Suppressor macrophage (primary cell): ENCODE measurements at places on chromosomes 4 and X.
A peak's percentile ranks its signal among the peaks of the same experiment; 100 is the strongest.

DNA sequence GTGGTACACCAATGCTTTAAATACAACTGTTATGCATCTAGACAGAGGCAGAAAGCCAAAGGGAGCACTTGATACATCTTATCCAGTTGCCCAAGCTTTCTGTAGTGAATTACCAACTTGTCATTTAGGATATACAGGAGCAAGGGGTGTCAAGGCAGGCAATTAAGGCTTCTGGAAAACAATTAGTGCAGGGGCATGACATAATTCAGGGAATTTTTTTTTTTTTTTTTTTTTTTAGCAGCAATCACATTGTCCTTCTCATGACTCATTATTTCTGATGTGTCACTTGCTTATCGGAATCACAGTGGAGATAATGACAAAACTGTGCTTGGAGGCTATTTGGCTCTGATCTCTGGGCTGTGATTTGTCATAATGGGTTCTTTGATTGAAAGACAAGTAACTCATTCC is 259.5 kb downstream of the ARHGAP24 start:
- peak; percentile 43 for DNase-seq

GRCh38 chr4:105483840-105484239 is 10.0 kb upstream of the PPA2 start:
- peak; percentile 20 for DNase-seq

GRCh38 chrX:14581081-14581480 is 51.7 kb downstream of the GLRA2 start:
- DNase-seq, result no peak

DNA sequence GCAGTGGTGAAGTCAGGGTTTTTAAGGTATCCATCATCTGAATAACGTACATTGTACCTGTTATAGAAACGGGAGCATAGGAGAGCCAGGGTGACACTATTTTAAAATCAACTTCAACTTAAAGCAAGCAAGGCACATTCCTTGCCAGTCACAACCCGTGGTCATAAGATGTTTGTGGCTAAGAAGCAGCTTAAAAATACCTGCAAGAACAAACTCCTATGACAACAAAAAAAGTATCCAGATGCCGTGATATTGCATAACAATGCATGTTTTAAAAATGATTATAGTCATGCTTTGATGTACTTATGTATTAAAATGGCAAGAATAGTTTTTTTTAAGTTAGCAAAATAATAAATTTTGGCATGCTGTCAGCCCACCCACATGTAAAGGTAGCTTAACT is 16.5 kb upstream of the SYNPO2 start:
- no peak for DNase-seq

DNA sequence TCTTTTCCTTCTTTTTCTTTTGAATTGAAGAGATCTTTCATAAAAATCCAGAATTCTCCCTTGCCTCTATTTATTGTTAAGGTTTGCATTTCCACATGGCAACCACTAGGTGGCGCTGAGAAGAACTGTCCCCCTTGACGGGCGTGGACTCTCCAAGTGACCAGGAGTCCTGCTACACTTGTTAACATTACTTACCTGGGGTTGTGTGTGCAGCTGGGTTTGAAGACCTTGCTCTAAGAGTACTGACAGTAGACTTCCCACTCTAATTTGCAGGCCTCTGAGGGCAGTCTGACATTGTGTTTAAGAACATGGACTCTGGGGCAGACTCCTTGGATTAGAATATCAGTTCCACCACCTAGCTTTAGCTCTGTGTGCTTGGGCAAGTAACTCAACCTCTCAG is 52.8 kb downstream of the GPRIN3 start:
- DNase-seq, result peak; percentile 73

DNA sequence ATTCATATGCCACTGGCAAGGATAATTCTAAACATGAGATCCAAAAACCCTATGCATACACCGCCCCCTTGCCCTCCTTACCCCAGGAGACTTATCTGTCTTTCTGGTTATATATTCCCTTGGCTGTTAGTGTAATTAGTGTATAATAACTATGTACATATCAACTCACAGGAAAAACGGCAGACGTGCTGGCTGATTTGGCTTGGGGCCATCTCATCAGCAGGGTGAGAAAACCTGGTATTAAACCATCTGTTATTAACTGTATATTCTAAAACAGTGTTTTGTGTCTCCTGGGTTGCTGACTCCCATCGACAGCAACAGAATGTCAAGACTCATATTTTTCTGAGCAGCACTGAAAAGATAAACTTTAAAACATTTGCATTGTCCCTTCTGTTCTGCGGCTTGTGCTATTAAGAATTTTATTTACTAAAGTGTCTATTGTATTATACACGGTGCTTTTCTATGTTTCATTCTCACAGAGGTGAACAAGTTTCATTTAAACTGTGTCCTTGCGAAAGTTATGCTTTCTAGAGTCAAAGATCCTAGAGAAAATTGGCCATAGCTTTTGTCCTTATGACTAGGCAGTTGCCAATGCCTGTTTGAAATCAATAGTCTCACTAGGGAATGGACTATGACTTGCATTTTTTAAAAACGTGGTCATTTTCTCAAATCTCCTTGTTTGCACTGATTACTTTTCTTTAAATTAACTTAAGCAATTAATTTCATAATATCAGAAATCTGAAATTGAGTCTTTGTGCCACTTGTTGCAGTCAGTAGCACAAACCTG is 211.5 kb upstream of the MID1 start:
- no peak for DNase-seq

DNA sequence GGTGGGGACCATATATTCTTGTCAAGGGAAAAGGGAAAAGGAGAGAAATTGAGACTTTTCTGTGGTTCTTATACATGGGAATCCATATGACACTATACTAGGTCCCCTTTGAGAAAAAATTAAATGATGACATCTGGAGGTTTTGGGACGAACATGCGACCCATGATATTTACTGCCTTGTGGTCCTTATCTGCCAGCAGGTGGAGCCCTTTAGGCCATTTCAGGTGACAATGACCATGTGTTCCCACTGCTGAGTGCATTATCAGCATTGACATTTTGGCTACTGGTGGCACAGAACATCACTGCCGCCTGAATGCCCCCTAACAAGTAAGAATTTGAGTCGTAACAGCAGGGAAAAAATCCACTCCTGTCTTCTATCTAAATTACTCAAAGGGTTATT is 843.4 kb downstream of the FSTL5 start:
- peak; percentile 36 for DNase-seq
